ENCODE measurements at places on chromosomes 16 and 17.

GRCh38 chr16:8583199-8583598, 7.1 kb downstream of the TMEM114 start:
- DNase-seq = no peak

- DNase-seq = no peak
Observed at GRCh38 chr17:43927060-43927864, 15.0 kb downstream of the PPY start.

GRCh38 chr16:54657058-54657708, 273.5 kb upstream of the IRX5 start:
- DNase-seq = no peak

DNA sequence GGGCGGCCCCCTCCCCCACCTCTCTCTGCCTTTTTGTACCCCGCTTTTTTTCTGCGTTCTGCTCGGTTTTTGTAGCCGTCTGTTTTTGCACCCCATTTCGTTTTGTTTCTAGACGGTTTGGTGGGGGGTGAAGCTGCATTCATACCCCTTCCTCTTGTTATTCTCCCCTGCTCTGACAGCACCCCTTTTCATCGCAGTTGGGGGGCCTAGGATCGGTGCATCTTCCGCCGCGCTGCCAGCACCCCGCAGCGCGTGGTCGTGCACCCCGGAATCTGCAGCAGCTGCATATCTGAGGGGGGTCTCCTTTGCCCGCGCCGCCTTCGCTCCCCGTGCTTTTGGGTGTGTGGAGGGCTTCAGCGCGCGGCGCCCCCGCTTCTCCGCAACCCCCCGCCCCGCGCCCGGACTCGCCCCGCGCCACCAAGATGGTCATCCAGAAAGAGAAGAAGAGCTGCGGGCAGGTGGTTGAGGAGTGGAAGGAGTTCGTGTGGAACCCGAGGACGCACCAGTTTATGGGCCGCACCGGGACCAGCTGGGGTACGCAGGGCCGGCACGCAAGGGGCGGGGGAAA, 455 bp downstream of the ATP1B2 start:
- no peak for DNase-seq

GRCh38 chr16:5903153-5903552, 805.6 kb upstream of the EEF2KMT start:
- DNase-seq = no peak

DNA sequence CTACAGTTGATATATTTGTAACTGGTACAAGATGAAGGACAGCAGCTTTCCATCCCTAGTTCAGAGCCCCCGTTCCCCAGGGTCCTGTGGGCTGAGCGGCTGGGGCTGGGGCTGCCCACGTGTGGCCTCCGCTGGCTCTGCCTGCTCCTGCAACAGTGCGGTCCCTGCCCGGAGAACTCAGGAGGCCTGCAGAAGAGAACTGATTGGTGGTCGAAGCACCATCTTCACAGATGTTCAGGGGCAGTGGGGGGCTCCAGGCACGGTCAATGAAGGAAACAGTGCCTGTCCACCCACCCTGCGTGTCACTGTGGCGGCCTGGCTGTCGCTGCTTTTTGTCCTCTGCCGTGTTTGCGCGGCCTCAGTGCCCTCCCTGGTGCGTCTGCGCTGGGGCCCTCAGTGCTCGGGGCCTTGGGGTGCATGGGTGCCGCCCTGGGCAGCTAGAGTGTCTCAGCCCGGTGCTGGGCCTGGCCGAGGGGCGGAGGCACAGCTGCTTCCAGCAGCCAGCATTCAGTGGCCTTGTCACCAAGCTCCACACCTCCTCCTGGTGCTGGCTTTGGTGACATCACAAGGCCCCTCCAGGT, 4.2 kb upstream of the NUDT16L1 start:
- no peak for DNase-seq

- no peak for DNase-seq
Observed at GRCh38 chr17:39264119-39264518, 38.4 kb upstream of the STAC2 start.

DNA sequence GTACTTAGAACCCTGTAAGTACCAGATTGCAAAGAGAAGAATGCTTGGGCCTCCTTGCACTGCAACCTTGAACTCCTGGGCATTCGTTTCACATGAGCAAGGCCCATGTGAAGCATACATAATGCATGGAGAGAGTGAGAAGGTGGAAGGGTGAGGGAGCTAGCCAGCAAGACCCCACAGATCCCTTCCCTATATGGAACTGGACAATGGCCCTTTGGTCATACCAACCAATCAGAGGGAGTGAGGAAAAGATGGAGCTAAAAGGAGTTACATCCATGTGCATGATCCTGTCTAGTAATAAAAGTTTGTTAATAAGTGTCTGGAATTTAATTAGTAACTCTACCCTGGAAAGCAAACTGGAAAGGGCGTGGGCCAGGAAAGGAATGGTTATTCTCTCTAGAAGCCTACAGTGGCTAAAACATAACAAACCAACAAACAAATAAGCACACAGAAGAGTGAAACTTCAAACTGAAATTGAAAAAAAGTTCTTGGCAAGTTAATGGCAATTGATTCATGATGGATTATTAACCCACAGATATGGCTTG, 29.6 kb downstream of the DNAH3 start:
- DNase-seq = no peak

- DNase-seq = no peak
Observed at GRCh38 chr17:17768424-17769088, 68.2 kb downstream of the SREBF1 start.

- no peak for DNase-seq
Observed at GRCh38 chr17:74832421-74832820, 27.3 kb downstream of the GRIN2C start.

GRCh38 chr16:49343291-49343690, 30.3 kb upstream of the C16orf78 start:
- no peak for DNase-seq

DNA sequence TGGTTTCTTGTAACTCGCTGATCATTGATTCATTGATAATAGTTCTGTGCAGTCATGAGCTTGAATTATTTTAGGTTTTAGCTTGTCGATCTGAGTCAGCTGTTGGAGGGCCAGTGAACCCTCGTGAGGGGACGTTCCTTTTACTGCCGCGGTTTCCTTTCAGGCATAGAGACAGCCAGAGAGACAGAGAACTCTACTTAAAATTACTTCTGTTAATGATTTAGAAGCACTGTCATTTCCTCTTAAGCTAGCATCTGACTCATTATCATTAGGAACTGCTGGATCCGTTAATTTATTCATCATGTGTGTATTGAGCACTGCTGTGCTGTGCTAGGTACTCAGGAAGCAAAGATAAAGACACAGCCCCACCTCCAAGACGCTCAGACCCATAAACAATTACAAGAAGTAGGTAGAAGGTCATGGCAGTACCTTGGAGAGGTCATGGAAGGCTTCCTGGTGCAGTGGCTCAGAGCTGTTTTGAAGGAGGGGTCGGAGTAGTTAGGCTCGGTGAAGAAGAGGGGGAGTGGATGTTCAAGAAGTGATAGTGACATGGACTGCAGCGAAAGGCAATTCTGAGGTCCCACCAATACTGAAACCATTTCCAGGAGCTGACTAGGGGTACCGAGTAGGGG, 3.3 kb downstream of the PGS1 start:
- DNase-seq = no peak

DNA sequence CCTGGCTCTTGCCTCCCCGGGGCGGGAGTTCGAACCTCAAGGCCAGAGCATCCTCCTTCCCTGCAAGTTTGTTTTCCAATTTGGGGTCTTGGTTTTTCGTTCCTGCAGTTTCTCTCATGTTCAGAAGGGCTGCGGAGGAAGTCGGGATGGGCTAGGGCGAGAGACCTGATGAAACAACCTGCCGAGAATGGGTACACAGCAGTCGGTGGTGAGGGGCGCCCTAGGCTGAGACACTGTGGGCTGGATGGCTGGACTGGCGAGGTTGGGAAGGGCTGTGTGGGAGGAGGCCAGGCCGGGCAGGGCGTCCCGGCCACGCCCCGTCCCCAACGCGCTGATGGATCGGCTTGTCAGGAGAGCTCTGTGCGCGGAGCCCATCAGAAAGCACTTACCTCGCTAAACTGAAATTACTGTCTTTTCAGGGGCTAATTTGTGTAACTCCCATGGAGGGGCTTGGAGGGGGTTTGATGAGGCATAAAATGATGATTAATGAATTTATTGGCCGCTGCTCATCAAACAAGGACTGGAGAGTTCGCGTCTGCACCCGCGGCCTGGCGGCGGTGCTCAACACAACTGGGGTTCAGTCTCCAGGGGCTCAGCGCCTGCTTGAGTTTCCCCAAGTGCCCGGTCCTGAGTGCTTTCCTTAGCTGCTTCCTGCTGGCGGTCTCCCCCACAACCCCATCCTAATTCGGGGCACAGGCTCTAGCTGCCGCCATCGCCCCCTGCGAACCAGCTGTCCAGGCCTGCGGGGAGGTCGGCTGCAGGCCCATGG, 9.0 kb downstream of the IRX5 start:
- no peak for DNase-seq

DNA sequence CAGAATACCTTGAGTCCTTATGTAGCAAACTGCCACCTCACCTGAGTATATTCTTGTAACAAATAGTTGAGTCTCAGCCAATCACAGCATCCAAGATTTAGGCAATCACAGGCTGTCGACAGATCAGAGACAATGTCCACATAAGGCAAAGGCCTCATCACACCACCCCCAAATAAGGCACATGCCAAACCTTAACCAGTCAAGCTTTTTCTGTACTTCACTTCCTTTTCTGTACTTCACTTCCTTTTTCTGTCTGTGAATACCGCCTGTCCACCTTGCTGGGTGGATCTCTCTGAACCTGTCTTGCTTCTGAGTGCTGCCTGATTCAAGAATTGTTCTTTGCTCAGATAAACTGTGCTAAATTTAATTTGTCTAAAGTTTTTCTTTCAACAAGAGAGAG, 210.4 kb upstream of the N4BP1 start:
- DNase-seq = no peak

DNA sequence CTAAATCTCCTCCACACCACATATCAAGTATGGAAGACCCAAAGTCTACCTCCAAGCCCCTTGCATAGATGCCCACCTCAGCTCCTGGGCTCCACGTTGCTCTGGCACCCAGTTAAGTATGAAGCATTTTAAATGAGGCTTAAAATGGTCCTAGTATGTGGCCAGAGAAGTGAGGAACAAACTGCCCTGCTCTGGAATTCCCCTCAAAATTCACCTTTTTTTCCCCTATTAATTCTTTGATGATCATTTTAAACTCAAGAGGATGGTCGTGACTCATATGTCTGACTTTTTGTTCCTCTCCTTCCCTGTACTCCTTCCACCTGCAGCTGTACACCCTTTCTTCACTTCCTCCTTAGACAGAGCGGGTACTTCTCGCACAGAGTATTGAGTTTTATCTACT, 234.5 kb upstream of the MYOCD start:
- no peak for DNase-seq

GRCh38 chr17:1947229-1947742, 77.8 kb downstream of the RTN4RL1 start:
- no peak for DNase-seq

Data from NCI-H187 treated with DMSO at 0.1 percent for 48 hours (cell line).